ENCODE measurements at places on chromosomes 4 and X.

- no peak for DNase-seq
These were observed 35.0 kb upstream of the CLCN4 start for GRCh38 chrX:10121787-10122186.

GRCh38 chr4:57109411-57109846, 756 bp downstream of the IGFBP7 start:
- DNase-seq: peak; percentile 19

DNA sequence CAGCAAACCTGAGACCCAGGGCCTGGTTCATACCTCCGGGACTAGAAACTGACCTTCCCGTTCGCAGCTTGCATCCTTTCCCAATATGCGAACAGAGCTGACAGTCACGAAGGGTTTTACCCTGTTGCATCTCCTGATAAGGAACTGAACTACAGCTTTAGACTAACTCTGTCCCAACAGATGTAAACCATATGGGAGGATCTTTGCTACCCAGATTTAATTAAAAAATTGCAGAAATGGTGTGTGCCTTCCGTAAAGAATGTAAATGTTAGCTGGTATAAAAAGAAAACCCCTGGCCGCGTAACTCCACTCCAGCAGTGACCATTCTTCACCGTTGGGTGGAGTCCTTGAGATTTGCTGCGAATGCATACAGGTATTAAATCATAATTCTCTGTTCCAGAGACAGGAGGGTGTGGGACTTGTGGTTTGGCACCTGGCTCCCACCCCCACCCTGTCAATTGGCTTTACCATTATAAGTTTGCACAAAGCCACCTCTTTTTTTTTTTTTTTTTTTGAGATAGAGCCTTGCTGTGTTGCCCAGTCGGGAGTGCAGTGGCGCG, 40.6 kb upstream of the SORCS2 start:
- no peak for DNase-seq

DNA sequence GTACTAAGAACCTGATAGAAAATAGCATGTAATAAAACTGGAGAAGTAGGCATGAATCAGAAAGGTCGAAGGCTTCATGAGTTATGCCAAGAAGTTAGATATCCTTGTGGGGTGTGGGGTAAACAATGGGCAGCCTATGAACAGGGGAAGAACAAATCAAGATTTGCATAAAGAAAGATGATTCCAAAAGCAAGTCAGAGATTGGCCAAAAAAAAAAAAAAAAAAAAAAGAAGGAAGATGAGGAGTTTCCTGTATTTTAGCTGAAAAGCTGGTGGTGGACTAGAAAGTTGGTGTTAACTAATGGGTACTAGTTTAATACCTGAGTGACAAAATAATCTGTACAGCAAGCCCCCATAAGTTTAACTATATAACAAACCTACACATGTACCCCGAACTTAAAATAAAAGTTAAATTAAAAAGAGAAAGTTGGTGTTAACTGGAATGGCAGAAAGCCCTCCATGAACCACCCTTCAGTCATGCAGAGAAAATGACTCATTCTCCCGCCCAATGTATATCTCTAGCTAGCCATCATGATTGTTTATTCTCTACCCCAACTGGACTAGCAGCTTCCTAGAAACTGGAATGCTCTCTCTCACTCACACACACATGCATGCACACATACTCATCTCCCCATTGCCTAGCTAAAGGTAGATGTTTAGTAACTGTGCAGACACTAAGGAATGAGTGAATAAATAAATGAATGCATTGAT, 41.7 kb downstream of the ATP11C start:
- no peak for DNase-seq

GRCh38 chr4:42656679-42656943, 294 bp downstream of the ATP8A1 start:
- no peak for DNase-seq

DNA sequence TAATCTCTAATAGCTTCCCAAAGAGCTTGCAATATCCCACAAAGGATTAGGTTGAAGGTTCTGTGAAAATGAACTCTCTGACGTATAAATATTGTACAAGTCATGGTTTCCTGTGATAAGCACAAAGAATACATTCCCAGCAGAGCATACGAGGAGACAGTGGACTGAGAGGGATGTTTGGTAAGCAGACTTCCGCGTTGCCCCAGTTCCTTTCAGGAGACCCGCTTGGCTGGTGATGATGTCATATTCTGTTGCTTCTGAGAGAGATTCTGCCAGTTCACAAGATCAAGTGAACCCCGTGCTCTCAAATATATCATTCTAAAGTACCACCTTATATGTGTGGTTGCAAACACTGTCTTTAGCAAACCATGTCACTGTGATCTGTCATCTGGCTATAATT, 323.9 kb upstream of the CASK start:
- peak; percentile 1 for DNase-seq

- DNase-seq: no peak
These were observed 219.0 kb upstream of the GIMD1 start for GRCh38 chr4:106587558-106587957.

All from suppressor macrophage (primary cell).